ENCODE measurements at places on chromosomes 7 and 10.

- no peak for DNase-seq
Measured at GRCh38 chr10:4474829-4475228, 351.2 kb upstream of the AKR1E2 start.

DNA sequence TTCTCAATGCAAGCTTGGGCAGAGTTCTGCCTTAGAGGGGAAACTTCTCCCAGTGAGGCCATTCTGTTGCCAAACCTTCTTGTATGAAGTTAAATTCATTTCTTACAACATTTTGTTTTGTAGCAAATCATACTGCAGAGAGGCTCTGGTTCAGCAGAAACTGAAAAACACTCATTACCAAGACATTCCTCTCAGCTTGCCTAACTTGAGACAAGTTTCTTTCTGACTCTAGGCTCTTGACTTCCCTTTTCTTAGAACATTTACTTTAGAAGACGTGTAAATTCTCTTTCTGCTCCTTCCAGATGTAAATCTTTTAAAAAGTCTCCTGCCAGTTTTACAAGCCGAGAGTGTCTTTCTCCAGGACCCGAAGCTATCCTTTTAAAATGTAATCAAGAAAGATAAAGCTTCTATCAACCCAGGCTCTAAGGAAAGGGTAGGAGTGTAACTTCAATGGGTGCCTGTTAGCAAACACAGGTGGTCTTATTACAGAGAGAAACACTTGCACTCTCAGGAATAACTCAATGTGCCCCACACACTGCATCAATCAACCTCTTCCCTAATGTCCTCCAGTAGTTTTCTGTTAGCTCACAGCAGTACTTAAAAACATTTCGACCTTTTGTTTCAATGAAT, 80.5 kb upstream of the TAS2R16 start:
- DNase-seq: no peak

DNA sequence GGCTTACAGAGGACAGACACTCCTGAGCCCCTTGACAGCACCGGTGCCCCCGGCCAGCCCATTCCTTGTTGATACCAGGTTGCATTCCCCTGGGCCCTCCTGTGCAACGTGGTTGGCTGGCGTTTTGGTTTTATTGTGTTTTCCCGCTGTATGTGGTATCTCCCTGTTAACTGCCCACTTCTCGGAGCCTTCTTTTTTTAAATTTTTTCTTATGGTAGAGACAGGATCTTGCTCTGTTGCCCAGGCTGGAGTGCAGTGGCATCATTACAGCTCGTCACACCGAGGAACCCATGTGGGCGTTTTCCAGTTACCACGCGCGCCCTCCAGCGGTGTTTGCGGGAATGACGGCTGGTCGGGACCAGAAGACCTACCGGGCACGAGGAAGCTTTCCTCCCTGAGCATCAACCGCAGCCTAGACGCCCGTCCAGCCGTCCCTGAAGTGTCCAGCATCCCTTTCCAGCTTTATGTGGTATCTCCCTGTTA, 16.9 kb upstream of the ZFAND2A start:
- DNase-seq: no peak

DNA sequence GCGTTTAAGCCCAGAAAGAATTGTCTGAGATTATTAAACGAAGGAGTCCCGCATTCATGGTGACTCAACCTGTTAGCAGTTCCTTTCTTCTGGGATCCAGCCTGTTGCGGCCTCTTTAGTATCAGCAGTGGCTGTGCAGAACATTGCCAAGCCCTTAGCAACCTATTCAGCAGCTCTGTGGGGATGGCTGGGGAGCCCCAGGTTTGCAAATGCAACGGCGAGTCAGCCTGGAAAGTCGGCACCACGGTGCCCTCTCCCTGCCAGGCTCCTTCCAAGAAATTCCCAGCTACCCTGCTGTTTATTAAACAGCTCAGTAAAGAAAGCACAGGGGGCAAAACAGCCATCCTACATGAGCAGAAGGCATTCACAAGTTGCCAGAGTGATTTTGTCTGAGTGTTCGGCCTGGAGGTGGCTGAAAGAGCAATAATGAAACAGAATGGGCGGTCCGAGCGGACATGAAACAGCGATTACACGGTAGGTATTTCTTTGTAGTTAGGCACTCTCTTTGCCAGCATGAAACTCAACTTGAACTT, 198.3 kb downstream of the BAMBI start:
- no peak for DNase-seq

DNA sequence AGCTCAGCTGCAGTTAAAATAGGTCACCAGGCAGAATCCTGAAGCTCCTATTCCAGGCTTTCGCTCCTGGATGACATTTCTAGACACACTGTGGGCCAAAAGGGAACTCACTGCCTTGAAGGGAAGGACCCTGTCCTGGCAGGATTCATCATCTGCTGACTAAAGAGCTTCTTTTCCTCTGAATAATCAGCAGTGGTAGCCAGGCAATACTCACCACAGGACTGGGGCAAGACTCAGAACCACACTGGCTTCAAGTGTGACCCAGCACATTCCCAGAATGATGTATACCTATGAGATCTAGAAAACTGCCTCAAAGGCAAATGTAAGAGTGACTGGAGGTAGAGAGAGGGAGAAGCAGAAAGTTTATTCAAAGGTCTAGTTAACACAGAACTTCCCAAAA, 29.5 kb upstream of the EBF3 start:
- DNase-seq: peak; percentile 37

DNA sequence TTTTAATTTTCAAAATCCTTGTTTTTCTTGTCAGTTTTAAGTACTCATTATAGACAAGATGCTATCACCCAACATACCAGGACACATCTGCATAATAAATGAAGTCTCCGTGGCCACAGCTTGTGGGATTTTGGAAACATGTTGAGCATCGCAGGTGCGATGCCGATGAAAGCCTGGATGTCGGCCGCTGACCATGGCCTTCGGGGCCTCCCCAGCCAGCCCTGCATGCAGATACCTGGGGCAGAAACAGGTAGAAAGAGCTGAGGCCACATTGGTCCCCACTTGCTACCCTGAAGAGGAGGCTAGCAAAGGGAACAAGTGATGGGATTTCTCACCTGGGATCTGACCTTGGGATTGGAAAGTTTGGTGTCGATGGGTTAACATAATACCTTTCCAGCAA, 123.8 kb downstream of the DOCK1 start:
- no peak for DNase-seq

DNA sequence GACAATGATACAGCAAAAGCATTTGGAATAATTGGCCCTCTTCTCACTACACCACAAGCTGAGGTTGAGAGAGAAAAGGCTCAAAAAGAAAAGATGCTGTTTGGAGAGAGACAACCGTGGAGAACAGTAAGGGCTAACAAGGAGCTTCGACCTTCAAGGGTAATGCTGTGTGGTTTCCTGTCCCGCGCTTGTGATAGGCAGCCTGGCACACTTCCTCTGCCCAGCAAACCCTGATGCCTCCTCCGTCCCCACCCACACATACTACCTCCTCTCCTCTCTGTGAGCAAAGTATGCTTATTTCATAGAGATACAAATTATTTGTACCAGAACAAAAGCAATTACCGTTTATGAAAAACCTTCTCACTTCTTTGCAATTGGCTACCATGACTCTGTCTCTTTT, 755.4 kb downstream of the KCNMA1 start:
- no peak for DNase-seq

DNA sequence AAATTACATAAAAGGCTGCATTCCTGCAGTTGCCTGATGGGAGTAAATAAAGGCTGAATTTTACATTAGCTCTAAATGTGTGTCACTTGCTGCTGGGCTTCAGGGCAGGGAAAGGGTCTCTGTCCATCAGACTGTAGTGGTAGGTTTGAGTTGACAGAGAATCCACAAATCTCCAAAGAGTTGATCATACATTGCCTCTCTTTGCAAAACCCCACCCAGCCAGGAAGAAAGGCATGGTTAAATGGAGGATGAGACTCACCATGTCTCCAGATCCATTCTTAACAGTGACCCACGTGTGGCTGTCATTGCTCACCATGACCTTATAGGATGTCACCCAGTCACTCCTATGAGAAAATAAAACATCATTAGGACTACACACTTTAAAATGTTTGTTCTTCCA, 92.8 kb downstream of the CPXM2 start:
- DNase-seq: no peak

DNA sequence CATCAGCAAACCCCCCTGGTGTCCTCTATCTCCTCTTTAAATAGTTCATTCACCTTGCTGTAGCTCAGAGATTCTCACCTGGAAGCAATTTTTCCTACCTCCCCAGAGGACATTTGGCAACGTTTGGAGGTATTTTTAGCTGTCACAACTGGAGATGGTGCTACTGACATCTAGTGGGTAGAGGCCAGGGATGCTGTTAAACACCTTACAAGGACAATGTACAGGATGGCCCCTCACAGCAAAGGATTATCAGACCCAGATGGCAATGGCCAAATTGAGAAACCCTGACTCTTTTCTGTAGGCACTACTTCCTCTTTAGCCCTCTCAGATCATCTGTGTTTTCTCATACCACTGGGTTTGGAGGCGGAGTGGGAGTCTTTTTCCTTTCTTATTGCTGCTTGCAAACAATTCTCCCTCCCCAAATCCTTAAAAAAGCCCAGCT, 13.2 kb upstream of the TRA2A start:
- no peak for DNase-seq

Measured in AG04449 (cell line).